ENCODE measurements at places on chromosomes 2 and 18. TPM values are rescaled to one million over a fixed set of nuclear protein-coding genes. Genes with fewer than 3 reads are reported as not detected.

WIPF1 gene
- 0.14 TPM for total RNA-seq

CAD gene
- total RNA-seq = 61.9 TPM

CDH7 gene
- total RNA-seq = under 0.01 TPM

TRIM54 gene
- not detected for total RNA-seq

MOCOS gene
- 63.1 TPM for total RNA-seq

KLHL41 gene
- total RNA-seq = under 0.01 TPM

HAUS1 gene
- 14.2 TPM for total RNA-seq

ZNF892 gene
- 12.9 TPM for total RNA-seq

CERKL gene
- 0.36 TPM for total RNA-seq

TNFRSF11A gene
- total RNA-seq = 0.34 TPM

Data from nasal cavity respiratory epithelium epithelial cell of viscerocranial mucosa (primary cell).